ENCODE measurements at places on chromosomes 3 and 15. TPM values are rescaled to one million over a fixed set of nuclear protein-coding genes. Genes with fewer than 3 reads are reported as not detected.

RARRES1 gene
- total RNA-seq = 17.8 TPM

GOLGA8R gene
- total RNA-seq = 1.3 TPM

LTK gene
- 0.14 TPM for total RNA-seq

- DNase-seq = peak; percentile 89
These were observed at the start of gene NT5DC2 for GRCh38 chr3:52533623-52534280. NT5DC2 (minus strand) TSS chr3:52533857; CDS start chr3:52533737, 120 bp downstream.

- DNase-seq = no peak
These were observed 770.3 kb downstream of the PDCD6IP start for GRCh38 chr3:34568766-34569165.

- peak; percentile 58 for DNase-seq
These were observed 593.4 kb upstream of the TGFBR2 start for GRCh38 chr3:30012941-30013543.

DNA sequence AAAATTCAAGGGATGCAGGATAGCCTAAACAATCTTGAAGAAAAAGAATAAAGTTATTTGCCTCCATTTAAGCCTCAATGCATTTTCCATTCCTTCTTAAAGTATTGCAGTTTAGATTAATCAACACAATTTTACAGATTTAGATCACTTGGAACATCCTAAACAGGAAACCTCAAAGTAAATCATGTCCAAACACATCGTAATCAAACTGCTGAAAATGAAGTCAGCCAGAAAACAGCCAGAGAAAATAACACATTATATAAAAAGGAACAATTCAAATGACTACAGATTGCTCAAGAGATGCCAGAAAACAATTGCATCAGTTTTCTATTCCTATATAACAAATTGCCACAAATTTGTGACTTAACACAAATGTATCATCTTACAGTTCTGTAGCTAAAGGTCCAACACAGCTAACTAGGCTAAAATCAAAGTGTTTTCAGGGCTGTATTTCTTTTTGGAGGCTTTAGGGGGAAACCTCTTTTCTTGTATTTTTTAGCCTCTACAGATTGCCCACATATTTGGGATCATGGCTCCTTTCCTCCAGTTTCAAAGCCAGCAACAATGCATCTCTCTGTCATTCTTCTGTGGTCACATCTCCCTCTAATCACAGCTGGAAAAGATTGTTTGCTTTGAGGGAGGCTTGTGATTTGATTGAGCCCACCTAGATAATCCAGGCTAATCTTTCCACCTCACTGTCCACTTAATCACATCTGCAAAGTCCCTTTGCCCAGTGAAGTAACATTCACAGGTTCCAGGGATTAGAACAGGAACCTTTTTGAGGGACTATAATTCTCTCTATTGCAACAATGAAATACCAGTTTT is 543.3 kb upstream of the UBE2E2 start:
- no peak for DNase-seq

DNA sequence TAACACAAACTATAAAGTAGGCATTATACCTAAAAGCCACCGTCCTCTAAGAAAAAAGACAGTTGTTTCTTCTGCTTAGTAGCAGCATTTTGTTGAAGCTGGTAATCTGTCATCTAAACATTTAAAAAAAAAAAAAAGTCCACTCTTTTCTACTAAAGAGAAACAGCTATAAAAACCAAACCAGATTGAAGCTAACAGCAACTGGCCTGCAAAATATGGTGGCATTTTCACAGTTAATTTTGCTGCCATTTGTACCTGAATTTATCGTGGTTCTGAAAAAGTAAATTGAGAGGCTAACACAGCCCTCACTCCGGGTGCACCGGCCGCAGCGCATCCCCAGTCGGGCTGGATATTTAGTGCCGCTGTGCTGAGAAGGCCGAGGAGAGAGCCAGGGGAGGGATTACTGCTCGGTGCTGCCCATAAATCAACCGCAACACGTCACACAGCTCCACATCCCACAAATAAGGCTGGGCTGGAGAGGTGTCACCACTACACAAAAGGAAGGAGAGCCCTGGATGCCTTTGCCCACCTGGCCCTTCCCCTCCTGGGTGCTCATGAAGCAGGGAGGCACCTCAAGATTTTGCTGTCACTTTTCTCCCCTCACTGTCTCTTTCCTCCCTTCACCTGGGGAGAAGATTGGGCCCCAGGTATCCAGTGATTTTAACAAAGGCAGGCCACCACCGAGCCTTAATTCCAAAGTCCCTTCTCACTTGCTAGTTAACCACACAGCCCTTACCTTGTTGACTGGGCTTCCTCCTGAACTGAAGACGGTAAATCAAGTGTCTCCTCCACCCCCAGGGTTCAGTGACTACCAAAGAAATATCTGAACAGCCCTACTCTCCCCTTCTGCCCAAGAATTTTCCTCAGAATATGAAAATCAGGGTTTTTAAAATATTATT is 44.4 kb downstream of the MECOM start:
- no peak for DNase-seq

- DNase-seq = no peak
These were observed 1.3 kb upstream of the LYSMD4 start for GRCh38 chr15:99734575-99734974.
